ENCODE measurements at places on chromosomes 1 and 21.

DNA sequence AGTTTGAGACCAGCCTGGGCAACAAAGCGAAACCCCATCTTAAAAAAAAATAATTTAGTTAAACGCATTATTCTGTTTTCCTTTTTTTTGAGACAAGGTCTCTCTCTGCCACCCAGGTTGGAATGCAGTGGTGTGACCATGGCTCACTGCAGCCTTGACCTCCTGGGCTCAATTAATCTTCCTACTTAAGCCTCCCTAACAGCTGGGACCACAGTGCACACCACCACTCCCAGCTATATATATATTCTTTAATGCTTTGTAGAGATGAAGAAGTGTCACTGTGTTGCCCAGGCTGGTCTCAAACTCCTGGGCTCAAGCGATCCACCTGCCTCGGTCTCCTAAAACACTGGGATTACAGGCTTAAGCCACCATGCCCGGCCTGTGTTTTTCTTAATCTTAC lies 7.7 kb upstream of the KLF17 start:
- DNase-seq: no peak

GRCh38 chr1:246726881-246727280 lies 2.7 kb downstream of the SCCPDH start:
- no peak for DNase-seq

- DNase-seq: no peak
Measured at GRCh38 chr1:147110434-147110833, 61.8 kb downstream of the PRKAB2 start.

DNA sequence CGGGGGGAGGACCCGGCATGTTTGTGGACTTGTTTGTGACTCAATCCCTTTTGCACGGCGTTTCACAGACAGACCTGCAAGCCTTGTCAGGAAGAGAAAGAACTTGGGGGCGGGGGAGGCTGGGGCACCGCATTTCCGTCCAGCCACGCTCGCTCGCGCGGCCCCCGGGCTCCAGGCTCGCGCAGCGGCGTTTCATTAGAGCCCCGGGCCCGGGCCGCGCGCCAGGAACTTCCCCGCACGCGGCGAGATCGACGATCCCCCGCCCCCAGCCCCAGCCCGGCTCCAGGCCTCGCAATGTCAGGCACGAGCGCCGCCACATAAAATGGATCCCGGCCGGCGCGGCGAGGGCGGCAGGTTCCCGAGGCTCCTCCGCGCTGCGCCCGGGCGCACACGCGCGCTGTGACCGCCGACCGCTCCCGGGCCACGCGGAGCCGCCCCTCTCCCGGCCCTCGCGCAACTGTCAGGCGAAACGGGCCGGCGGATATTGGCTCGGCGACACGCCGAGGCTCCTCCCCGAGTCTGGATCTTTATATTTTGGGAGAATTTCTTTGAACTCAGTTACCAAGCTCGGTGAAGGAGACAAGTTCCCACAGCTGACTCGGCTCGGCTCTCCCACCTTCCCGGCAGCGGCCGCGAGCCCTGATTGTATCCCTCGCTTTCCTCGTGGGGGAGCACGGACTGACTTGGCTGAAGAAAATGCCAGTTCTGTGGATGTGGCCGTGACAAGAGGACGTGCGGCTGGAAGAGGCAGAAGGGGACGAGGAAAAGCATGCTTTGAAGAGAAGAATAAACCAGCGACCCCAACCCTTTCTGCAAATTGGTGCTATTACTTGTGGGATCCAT lies at the start of gene KIF26B:
KIF26B (plus strand) TSS at position 557 of the 843 bp plus-strand sequence. CDS start 440 bp downstream, outside the sequence.
- DNase-seq: no peak

DNA sequence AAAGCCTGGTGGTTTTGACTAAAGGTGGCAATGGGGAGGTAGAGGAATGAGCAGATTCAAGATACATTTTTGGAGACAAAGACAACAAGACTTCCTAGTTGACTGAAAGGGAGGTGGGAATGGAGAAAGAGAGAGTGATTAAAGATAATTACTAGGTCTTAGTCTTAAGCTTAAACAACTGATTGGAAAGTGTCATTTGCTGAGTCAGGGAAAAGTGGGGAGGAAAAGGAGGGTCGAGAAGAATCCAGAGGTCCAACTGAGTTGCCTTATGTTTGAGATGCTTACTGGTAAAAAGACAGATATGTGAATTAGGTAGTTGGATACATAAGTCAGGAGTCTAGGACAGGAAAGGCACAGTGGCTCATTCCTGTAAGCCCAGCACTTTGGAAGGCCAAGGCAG lies 179.3 kb downstream of the RGS7 start:
- no peak for DNase-seq

- no peak for DNase-seq
Measured at GRCh38 chr1:32321712-32322291, 14.2 kb downstream of the MARCKSL1 start.

DNA sequence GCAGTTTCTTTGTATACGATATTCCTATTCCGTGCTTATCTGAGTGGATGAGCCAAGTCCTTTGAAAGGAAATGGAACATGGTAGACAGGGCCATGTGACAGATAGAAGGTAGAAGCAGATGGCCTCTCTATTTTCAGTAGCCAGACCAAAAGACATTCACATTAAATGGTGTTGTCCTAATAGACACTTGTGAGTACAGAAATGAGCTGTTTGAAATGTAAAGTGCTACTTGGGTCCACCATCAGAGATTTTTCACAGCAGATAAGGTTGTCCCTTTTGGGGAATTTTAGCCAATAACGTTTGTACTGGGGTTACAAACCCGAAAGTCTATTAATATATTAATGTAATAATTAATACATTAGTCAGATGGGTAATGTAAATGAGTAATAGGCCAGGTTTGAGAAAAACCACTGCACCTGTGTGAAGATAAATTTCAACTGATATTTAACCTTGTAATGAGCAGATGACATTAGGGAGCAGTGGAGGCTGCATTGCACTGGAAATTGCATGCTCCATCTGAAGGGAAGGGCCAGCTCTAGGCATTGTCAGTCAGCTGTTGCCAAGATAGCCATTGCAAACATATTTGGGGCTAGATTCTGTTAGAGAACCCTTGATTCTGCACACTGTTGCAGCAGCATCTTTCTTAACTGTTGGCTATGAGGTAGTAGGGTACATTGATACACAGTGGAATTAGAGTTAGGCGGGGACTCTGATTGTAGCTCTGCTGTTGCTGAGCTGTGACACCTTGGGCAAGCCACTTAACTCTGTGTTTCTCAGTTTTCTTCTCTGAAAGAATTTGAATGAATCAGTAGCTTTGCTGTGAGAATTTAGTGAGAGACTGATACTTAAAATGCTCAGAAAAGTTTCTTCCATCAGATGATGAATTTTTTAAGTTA lies 43.8 kb downstream of the FGGY start:
- DNase-seq: no peak

DNA sequence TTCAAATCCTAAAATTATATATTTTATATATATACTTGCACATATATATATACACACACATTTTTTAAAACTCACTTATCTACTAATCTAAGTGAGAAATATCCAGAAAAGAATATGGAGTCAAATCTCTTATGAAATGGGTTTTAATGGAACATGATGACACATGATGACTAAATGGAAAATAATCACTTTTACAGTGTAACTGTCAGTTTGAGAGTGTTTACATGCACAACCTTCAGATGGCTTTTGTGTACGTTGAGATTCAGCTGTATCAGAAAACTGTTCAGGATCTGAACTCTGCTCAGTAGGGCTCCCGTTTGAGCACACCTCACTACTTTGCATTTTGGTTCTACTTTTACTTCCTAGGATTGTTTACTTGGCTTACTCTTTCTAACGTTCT lies 189.8 kb downstream of the DNAH14 start:
- DNase-seq: no peak
